ENCODE measurements at places on chromosomes 7 and 10. TPM values are rescaled to one million over a fixed set of nuclear protein-coding genes. Genes with fewer than 3 reads are reported as not detected.

The PRSS37 gene
- not detected for total RNA-seq

The ANKRD26 gene
- 5.7 TPM for total RNA-seq

The OPALIN gene
- total RNA-seq = not detected

The SP4 gene
- 46.8 TPM for total RNA-seq
